NAMALWA (cell line): ENCODE measurements at places on chromosomes 12 and 14.
A peak's percentile ranks its signal among the peaks of the same experiment; 100 is the strongest.

DNA sequence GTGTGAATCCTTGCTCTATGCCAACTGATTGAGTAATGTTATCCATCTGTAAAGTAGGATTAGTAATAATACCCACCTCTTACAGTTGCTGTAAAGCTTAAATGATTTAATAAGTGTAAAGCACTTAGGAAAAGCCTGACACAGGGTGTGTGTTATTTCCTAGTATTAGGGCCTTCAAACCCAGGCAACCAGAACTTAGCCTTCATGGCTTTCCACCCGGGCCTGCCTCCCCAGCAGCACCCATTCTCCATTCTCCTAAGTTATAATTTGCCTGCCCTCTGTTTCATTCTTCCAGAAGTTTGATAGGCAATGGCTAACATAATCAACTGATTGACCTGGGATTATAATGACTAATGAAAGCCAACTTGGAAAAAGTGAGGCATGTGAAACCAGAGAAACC is 20.4 kb upstream of the PDZRN4 start:
- no peak for DNase-seq

- no peak for DNase-seq
These were observed 528.5 kb upstream of the CCDC196 start for GRCh38 chr14:65957631-65958205.

GRCh38 chr12:121513464-121514183 is 67.2 kb downstream of the KDM2B start:
- peak; percentile 68 for DNase-seq

GRCh38 chr12:91272461-91273063 is 89.9 kb upstream of the DCN start:
- DNase-seq, result no peak

- DNase-seq, result no peak
These were observed 6.1 kb upstream of the AMIGO2 start for GRCh38 chr12:47085815-47086252.

DNA sequence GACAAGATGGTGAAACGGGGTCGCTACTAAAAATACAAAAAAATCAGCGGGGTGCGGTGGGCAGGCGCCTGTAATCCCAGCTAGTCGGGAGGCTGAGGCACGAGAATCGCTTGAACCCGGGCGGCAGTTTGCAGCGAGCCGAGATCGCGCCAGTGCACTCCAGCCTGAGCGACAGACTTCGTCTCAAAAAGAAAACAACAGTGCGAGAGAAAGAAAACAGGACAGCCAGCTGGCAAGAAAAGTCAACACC is 633 bp upstream of the RNU4-2 start:
- DNase-seq, result no peak
